ENCODE measurements at places on chromosomes 11 and 22. TPM values are rescaled to one million over a fixed set of nuclear protein-coding genes. Genes with fewer than 3 reads are reported as not detected.

Gene CNIH2
- total RNA-seq, result 1.6 TPM

Gene TMEM25
- 4.2 TPM for total RNA-seq

Gene MIOX
- total RNA-seq, result 0.61 TPM

DNA sequence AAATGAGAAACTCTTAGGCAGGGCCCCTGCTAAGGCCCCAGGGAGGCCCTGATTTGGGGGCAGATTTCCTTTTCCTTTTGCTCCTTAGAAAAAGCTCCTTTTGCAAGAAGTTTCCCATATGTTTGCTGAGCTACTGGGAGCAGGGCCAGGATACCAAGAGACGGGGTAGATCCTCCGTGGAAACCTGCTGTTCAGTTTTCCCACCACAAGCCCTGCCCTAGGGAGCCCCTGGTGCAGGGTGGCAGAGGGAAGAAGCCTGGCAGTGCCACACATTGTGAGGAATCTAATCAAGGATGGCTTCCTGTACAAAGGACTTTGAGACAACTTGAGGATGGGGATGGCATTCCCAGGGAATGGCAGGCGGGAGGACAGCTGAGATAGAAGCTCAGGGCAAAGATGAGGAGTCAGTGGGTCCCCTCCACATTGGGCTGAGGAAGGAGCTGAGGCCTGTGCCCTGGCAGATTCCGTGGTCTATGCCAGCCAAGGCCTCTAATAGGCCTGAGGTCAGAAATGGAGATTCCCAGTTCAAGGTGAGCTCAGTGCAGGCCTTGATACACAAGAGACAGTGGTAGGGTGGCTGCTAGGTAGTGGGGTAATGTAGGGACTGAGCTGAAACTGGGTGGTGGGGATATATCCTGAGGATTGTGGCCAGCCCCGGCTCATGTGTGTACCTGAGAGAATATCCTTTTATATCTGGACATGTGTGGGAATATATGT is 15.0 kb downstream of the TUB start:
- DNase-seq, result no peak
- no peaks in the 10 kb centered on the region for H3K27me3 ChIP-seq
- no peak overlapping the region for H3K27ac ChIP-seq
- H3K36me3 ChIP-seq, result no peaks in the 10 kb centered on the region
- H3K4me1 ChIP-seq, result no peaks in the 10 kb centered on the region
- H3K4me3 ChIP-seq, result no peak overlapping the region

Gene OR8B8
- not detected for total RNA-seq

Measured in thymus (tissue), 14 donors.